Peyer's patch (tissue), 4 donors: ENCODE measurements at places on chromosomes 4 and X. TPM values are rescaled to one million over a fixed set of nuclear protein-coding genes. Genes with fewer than 3 reads are reported as not detected.
A peak's percentile ranks its signal among the peaks of the same experiment; 100 is the strongest.

GRCh38 chrX:100625985-100626491, 10.6 kb downstream of the TSPAN6 start:
- DNase-seq = no peak

DNA sequence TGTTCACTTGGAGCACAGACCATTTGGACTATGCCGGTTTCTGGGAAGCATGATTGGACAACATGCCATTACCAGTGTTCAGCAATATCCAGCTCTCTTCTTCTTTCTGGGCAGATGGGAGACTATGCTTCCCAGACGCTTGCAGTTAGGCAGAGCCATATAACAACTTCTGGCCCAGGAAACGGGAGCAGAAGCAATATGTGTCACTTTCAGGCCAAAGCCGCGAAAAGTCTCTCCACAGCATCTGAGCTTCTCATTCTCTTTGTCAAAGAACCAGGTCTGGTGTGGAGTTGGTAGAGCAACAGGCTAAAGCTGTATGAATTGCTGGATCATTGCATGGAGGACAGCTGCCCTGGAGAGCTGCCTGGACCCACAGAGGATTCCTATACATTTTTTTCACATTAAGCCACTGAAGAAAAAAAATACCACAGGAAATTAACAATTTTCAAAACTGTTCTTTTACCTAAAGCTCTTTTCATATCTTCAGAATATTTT, 131.4 kb upstream of the FRG1 start:
- DNase-seq = no peak

DNA sequence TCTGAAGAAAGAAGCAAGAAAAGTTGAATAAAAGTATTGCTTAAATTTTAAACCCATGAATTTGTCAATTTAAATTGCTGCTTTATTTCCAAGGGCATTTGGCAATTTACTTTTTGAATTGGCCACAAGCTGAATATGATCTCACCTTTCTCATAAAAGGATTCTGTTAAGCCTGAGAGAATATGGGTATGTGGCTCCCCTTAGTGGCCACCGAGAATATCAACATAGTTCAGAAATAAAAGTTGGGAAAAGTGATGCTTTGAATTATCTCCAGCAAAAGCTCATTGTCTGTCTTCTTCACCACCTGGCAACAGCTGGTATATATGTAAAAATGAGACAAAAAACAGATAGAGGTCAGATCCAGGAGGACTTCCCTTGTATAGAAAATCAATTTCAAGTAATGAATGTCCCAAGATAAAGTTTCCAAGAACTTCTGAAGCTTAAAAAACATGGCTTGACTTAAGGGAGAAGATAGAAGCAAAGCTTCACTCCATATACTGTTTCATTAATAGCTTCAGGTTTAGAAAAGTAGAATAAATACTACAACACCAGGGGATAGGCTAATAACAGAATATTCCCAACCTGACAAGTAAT, 290.7 kb upstream of the FAM241A start:
- no peak for DNase-seq

DNA sequence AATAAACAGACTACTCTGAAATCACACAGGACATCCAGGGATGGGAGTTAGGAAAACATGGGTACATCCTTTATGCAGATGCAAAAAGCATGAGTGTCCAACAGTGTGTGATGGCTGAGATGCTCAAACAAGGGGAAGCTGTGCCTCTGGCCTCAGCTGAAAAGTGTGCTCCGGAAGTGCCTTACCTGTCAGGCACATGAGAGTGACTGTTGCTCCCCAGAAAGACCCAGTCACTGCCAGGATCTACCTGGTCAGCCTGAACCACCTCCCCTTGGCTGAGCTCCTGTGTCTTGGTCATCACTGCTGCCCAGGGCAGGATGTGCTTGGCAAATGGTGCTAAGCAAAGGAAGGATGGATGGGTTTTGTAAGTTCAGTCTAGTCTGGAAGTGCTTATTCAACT, 4.0 kb downstream of the PPP2R2C start:
- peak; percentile 24 for DNase-seq

GRCh38 chrX:23559975-23560374, 107.3 kb upstream of the PRDX4 start:
- no peak for DNase-seq

LUZP4 gene
- total RNA-seq = not detected

TMSB15C gene
- total RNA-seq = 3.2 TPM

DNA sequence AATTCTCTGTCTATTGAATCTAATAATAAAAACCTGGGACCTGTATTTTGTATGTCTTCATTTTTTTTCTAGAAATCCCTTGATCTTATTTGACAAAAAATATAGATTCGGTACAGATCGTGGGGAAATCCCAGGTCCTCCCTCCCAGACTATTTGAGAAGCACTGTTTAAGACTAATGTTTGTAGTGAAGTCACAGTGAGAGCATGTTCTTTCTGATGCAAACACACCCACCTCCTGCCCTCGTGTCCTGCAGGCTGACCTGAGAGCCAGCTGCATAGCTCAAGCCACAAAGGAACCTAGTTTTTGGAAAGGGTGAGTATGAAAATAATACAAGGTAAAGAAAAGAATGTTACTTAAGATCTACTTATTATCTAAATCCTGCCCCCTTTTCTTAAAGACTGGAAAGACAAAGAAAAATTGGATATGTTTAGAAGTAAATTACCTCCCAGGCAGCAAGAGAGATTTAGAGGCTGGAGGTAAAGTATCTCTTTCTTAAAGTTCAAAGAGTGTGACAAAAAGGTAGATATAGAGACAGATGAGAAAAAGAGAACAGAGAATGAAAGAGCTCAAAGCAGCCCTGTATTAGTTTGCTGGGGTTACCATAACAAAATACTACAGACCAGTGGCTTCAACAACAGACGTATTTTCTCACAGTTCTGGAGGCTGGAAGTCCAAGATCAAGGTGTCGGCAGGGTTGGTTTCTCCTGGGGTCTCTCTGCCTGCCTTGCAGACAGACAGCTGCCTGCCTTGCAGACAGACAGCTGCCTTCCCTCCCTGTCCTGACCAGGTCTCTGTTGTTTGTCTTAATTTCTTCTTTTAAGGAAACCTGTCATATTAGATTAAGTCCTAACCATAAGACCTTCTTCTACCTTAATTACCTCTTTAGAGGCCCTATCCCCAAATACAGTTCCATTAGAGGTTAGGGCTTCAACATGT, 20.4 kb upstream of the DCTD start:
- no peak for DNase-seq

AWAT2 gene
- total RNA-seq = not detected

GPR173 gene
- 0.57 TPM for total RNA-seq

MMAA gene
- 11.6 TPM for total RNA-seq

DNA sequence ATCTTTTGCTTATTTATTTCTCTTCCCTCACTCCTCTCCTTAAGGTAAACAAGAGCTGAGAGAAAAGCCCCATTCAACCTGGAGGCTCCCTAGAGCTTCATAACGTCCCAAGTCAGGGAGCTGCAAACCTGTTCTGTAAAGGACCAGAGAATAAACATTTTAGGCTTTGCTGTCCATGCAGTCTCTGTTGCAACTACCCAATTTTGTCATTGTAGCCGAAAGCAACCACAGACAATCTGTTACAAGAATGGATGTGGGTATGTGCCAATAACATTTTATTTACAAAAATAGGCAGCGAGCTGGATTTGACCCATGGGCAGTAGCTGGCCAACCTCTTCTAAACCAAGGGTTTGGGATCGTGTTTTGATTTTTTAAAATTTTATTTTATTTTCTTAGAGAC, 71.3 kb upstream of the TBL1X start:
- DNase-seq = no peak

RBMXL3 gene
- not detected for total RNA-seq

DNA sequence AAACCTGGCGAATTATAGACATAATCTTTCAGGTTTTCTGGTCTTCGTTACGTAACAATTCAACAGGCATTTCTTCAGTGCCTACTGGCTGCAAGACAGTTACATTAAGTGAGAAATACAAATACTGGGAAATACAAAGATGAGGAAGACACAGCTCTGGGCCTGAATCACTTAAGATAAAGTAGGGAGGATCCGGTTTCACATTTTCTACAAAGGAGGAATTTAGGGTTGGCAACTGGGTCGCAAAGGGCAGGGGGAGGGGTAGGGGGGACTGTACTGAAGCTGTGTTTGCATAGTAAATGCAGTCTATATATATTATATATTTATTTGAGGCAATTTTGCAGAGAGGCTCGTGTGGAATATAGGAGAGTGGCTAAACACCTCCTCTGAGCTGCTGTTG, 107.4 kb downstream of the MAML3 start:
- DNase-seq = no peak

DRD5 gene
- not detected for total RNA-seq

DNA sequence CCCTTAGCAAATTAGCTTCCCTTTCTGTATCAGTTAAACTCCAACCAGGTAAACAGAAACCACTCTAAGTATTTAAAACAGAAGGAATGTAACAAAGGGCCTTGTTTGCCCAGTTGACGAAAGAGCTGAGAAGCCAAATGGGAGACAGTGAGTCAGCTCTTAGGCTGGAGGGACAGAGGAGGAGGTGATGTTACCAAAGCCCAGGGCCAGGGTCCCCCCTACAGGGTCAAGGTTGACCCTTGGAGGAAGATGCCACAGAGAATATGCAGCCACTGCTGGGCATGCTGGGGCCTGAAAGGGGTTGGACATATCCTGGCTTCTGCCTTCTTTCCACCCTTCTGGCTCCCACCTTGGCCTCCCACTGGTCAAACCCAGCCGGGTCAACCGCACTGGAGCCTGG, 38.3 kb upstream of the LGI2 start:
- no peak for DNase-seq

PDCL2 gene
- total RNA-seq = not detected
